Stimulated activated CD4-positive, alpha-beta T cell treated with anti-CD3 and anti-CD28 coated beads, Interleukin-1b, Interleukin-23, amount 100 ng/mL, for 4 hours (primary cell): ENCODE measurements at places on chromosomes 12 and 14.

- DNase-seq = no peak
These were observed 791.2 kb downstream of the FLRT2 start for GRCh38 chr14:86321151-86321550.

GRCh38 chr14:34087571-34087970 is 136.7 kb upstream of the EGLN3 start:
- DNase-seq = no peak

DNA sequence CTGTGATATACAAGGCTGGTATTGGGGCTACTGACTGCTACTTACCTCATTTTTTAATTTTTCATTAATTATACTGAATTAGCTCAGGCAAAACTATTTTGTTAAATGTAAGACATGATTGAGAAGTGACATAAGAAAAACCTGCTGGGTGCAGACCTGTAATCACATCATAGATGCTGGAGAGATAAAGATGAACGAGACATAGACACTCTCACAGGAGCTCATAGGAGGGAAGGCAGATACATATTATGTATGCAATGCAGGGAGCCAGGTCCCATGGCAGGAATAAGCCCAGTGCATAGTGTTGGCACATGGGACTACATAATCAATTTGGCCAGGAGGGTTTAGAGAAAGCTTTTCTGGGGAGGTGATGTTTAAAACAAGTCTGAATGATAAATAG is 74.9 kb downstream of the PRKCH start:
- DNase-seq = no peak

GRCh38 chr12:45633733-45634132 is 95.8 kb upstream of the ARID2 start:
- no peak for DNase-seq

DNA sequence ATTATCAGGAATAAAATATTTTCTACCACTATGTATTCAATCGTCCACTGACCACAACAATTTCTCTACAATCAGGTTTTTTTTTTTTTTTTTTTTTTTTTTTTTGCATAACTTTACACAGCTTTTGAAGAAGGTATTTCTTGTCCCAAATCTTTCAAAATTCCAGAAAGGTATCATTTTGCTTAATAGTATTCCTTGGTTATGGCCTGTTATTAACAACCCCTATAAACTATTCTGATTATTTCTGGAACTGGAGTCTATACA is 145.3 kb downstream of the ALX1 start:
- DNase-seq = no peak

DNA sequence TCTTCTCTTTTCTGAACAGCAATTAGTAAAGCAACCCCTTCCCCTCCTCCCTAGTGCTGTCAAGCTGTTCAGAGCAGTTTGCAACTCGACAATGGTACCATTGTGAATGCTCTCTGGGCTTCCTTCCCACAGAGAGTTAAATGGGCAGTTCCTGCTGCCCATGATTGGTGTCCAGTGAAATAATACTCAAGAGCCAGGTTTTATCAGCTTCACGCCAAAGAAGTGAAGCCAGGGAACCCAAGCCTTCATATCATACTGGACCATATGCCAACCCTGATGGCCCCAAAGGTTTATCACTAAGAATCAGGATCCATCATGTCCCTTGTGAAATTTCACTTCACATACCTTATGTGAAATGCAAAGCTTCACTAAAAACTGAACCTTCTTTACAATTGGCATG is 24.7 kb downstream of the INSM2 start:
- DNase-seq = no peak

- no peak for DNase-seq
These were observed 54.7 kb downstream of the BCL11B start for GRCh38 chr14:99217066-99217955.

GRCh38 chr12:111596985-111597830 is 1.9 kb downstream of the ATXN2 start:
- DNase-seq = no peak
